ENCODE measurements at places on chromosomes 11 and 22.

GRCh38 chr11:116651737-116652237, 121.0 kb downstream of the BUD13 start:
- no peak for DNase-seq

DNA sequence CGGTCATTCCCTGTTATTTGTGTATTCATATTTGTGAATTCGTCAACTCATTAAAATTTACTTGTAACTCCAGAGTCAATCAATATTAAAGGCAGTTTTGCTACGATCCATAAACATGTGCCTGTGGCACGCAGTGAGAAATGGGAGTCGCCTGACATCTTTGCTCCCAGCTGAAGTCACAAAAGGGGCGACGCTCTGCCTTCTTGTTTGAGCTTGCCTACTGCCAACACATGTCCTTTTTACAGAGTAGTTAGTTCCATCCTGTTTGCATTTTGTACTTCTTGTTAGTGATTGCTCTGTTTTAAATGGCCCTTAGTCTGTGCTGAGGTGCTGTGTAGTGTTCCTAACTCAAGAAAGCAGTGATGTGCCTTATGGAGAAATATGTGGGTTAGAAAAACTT, 305.3 kb downstream of the ETS1 start:
- no peak for DNase-seq

DNA sequence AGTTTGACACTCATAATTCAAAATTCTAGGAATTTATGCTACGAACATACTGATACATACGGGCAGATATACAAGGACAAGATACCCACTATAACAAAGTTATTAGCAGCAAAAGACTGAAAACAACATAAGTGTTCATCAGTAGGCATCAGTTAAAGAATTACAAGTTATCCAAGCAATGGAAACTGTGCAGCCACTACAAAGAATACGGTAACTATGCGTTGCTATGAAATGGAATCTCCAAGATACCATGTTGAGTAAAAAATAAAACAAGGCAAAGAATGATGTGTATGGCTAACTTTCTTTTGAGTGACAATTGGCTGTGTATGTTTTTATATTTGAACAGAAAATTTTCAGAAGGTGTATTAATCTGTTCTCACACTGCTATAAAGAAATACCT, 151.7 kb downstream of the ADAMTS15 start:
- DNase-seq: no peak

- no peak for DNase-seq
Measured at GRCh38 chr11:96168623-96169022, 174.4 kb downstream of the MAML2 start.

DNA sequence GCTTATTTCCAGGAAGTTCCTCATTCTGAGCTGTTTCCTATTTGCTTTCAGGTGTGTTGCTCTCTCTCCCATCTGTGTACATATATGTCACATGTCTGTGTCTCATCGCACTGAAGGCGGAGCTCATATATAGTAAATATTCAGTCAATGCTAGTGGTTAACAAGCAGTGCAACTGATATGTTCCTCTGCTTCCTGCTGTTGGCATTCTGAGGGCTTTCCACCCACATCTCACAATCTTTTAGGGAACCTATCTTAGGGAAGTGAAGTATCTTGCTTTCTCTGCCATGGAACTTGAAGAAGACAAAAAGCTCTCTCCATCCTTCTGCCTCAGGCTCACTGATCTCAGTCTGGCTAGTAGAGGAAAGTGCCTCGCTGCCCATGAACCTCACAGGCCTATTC, 139.8 kb downstream of the TTC17 start:
- DNase-seq: no peak

DNA sequence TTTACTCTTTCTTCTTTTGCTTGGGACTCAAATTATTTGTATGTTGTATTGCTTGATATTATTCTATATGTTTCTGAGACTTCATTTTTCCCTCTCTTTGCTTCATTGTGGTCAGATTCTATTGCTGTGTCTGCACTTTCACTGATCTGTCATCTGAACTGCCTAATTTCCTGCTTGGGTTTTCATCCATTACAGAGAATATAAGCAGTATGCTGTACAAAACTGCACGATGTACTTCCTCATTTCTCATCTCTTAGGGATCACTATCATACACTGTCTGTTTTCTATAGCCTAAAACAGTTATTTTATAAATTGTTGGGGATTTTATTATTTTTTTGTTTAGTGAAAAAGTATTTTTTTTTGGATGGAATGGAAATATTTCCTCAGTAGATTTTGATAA, 736.7 kb upstream of the ANO5 start:
- no peak for DNase-seq

- no peak for DNase-seq
Measured at GRCh38 chr22:34344702-34345101, 424.4 kb upstream of the LARGE1 start.

- no peak for DNase-seq
Measured at GRCh38 chr11:59207988-59208451, 4.7 kb downstream of the MPEG1 start.

GRCh38 chr11:68584991-68585524, 99.3 kb upstream of the GAL start:
- DNase-seq: no peak

GRCh38 chr11:105054723-105055493, 9.8 kb upstream of the CARD16 start:
- DNase-seq: no peak

- no peak for DNase-seq
Measured at GRCh38 chr11:68460741-68461574, at the start of gene PPP6R3. TSS of gene PPP6R3 (plus strand) at chr11:68460752. CDS start at chr11:68537665, 76,913 bp downstream.

- no peak for DNase-seq
Measured at GRCh38 chr11:70550456-70551195, 152.3 kb downstream of the CTTN start.

- DNase-seq: no peak
Measured at GRCh38 chr11:130826572-130826971, 89.7 kb downstream of the SNX19 start.

DNA sequence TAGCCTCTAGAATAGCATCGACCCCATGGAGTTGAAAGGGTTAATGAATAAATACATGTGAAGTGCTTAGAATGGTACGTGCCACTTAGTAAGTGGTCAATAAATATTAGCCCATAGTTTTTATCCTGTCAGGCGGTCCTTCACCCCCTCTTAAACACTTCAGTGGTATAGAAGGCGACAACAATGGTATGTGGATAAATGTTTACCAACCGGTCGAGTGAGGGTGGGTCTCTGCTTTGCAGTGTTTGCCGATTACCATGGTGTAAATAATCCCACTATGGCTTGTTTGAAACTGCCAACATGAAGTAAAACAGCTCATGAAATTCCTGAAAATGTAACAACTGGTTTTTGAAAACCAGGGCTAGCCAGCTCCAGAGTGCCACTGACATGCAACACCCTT, 541.2 kb downstream of the BUD13 start:
- no peak for DNase-seq

DNA sequence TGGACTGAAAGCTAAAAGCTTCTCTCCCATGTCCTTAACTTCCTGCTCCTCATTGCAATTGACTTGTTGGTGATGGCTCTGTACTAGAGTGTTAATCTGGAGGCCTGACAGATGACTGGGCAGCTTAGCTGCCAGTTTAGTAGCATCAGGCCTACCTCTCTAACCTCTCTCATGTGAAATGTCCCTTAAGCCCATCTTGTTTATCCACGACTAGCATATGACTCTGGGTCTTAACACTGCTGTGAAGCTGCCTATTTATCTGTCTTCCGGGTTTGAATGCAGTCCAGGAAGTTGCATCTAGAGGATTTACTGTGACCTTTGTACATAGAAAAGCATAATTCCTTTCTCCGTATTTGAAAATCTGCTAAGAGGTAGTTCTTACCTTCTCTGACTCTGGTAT, 85.3 kb upstream of the HORMAD2 start:
- DNase-seq: no peak

DNA sequence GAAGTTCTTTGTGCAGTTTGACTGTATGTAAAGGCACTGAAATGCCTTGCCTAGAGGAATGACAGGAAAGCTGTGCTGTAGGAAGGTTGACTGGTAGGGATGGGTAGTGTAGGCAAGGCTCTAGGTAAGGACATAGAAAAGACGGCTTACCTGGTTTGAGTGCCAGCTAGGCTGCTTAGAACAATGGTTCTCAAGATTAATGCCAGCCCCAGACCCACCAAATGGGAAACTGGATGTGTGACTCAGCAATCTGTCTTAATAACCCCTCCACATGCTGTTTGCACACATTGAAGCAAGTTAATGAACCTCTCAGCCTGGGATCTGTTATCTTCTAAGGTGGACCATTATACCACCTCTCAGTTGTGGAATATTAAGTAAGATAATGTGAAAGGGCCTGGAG, 3.7 kb downstream of the RPS3 start:
- no peak for DNase-seq

GRCh38 chr11:4881188-4881587, 512 bp upstream of the OR51T1 start:
- DNase-seq: no peak

- DNase-seq: no peak
Measured at GRCh38 chr11:62508336-62509058, 38.1 kb downstream of the AHNAK start.

- DNase-seq: no peak
Measured at GRCh38 chr11:100851147-100851546, 164.1 kb downstream of the ARHGAP42 start.

DNA sequence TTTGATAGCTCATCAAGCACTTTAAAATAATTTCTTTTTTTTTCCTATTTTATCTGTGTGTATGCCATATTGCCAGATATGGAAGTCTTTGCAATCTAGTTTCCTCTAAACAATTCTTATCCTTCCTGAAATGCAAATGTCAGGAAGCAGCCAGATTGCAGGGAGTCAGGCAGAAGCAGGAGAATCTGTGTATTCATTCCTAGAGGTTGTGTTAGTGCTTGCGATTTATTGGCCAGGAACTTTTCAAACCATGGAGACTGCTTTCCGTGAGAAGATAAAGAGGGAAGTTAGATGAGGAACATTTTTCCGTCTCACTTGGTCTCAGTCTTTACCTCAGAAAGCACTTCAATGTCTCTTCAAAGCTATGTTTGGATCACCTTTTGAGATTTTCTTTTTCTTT, 91.9 kb downstream of the GRAMD1B start:
- DNase-seq: no peak

DNA sequence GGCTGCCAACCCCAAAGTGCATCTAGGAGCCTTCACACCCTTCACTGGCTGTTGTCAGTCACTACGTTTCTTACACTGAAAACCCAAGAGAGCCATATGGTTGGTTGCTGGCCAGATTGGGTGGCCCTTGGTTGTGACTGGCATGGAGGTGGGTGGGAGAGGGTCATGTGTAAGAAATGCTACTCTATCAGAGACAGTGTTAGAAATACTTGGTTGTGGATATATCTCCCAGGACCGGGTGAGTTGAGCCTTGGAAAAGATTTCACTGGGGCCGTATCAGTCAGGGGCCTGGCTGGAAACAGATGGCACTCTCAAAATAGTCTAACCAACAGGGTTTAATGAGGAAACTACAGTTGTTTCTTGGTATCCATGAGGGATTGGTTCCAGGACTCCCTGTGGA, 15.2 kb downstream of the ENDOD1 start:
- DNase-seq: no peak

DNA sequence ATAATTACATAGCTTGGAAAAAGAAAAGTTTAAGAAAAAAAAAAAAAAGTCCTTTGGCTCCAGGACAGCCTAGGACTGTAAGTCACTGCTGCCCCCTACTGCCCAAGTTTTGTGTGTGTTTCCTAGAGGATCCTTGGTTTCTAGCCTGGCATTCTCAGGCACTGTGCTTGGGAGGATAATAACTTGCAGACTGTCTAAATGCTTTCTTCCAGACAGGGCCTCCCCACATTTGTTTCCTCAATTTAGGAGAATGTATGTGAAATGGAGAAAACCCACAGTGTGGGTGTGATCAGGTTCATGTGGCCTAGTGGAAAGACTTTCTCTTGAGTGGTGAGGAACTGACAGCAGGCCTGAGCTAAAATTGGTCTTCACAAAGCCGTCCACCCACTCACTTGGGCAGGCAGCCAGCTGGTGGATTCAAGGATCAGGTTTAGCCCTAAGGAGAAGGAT, 191.0 kb downstream of the NAV2 start:
- DNase-seq: peak; percentile 4

Data from stimulated activated CD8-positive, alpha-beta memory T cell treated with anti-CD3 and anti-CD28 coated beads, Interleukin-2, amount 100 ng/mL, for 1 hour (primary cell).